ENCODE measurements at places on chromosomes 5 and 9. TPM values are rescaled to one million over a fixed set of nuclear protein-coding genes. Genes with fewer than 3 reads are reported as not detected.
A peak's percentile ranks its signal among the peaks of the same experiment; 100 is the strongest.

Gene ADAMTS16
- not detected for total RNA-seq

Gene PCDHB14
- 0.54 TPM for total RNA-seq

DNA sequence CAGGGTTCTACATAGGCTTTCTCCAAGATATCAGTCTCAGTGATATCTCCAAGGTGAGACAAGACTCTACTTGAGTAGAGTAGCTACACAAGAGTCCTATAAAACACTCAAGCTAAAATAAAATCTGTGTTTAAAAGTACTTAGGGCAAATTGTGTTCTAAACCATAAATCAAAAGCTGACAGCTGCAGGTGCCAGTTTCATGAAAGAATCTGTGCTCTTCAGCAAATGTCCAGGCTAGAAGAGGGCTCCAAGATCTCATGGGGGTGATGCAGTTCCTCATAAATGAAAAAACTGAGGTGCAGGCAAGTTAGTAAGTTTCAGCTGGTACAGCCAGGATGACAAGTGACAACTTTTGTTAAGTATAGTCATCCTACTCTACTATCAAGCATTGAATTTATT lies 142.8 kb upstream of the TNPO1 start:
- no peaks in the 10 kb centered on the region for H3K4me1 ChIP-seq
- H3K4me3 ChIP-seq = no peak overlapping the region
- no peak overlapping the region for H3K27ac ChIP-seq
- H3K36me3 ChIP-seq = no peaks in the 10 kb centered on the region
- H3K27me3 ChIP-seq = no peaks in the 10 kb centered on the region

- no peak overlapping the region for H3K4me3 ChIP-seq
- no peak for DNase-seq
- H3K27me3 ChIP-seq = no peaks in the 10 kb centered on the region
These were observed 419.9 kb upstream of the CDH9 start for GRCh38 chr5:27458287-27458686.

GRCh38 chr9:122389799-122390481 lies 19.1 kb downstream of the PTGS1 start:
- H3K36me3 ChIP-seq = no peaks in the 10 kb centered on the region
- no peaks in the 10 kb centered on the region for H3K27me3 ChIP-seq
- no peaks in the 10 kb centered on the region for H3K4me1 ChIP-seq
- peak; percentile 48 for DNase-seq

- no peak overlapping the region for H3K27ac ChIP-seq
- no peaks in the 10 kb centered on the region for H3K36me3 ChIP-seq
- no peak for DNase-seq
- H3K27me3 ChIP-seq = no peaks in the 10 kb centered on the region
- no peak overlapping the region for H3K4me3 ChIP-seq
These were observed 47.7 kb downstream of the MARCHF11 start for GRCh38 chr5:16131878-16132277.

DNA sequence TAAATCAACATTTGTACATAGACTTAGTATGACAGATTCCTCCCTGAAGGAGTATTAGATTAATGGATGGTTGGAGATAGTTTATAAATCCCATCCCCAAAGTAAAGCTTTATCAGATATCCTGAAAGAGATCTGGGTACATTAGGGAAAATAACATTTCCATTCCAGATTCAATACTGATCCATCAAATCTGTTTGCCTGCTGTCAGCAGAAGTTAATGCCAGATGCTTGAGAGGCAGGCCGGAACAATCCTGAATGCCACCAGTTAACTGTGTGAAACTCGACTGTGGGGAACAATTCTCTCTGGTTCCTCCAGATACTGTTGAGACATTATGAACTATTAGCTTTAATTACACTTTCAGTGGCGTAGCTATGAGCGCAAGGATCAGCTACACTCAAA lies 1166.8 kb downstream of the MAT2B start:
- no peaks in the 10 kb centered on the region for H3K27me3 ChIP-seq
- no peaks in the 10 kb centered on the region for H3K36me3 ChIP-seq
- no peak for DNase-seq
- no peak overlapping the region for H3K27ac ChIP-seq
- no peak overlapping the region for H3K4me3 ChIP-seq

DNA sequence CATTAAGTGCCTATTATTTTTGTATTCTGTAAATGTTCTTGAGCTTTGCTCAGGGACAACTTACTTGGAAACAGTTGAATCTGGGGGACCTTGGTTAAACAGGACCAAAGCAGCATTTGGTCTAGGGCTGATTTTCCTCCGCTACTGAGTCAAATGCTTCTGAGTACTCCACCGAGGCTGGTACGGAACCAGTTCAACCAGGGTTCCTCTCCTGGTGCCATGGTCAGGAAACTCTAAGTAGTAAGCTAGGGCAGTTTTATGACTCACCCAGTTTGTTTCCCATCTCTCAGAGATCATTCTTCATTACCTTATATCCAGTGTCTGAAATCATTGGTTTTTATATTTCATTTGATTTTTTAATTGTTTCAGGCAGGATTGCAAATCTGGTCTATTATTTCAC lies 111.9 kb upstream of the TNFAIP8 start:
- H3K4me3 ChIP-seq = no peak overlapping the region
- H3K36me3 ChIP-seq = no peaks in the 10 kb centered on the region
- H3K27me3 ChIP-seq = no peaks in the 10 kb centered on the region
- no peak overlapping the region for H3K27ac ChIP-seq

All from Peyer's patch (tissue), 4 donors.